ENCODE measurements at places on chromosomes 13 and 19.

DNA sequence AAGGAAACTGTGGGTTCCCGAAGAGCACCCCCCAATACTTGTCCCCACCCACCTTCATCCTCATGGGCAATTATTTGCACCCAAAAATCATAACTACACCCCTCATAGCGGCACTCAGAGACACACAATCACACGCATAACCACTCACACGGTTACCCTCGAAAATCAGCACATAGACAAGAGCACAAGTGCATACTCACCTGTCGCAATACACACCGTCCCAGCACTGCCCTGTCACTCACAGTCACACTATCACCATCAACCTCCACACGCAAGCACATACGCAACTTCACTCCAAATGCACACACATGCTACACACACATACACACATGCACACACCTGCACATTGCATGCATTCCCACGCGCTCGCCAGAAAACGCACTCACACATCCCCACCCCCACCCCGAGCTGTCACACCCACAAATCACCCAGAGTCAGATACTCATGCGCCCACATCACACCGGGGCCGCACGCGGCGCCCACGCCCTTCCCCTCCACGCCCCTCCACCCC lies 535 bp downstream of the COL5A3 start:
- DNase-seq, result no peak

DNA sequence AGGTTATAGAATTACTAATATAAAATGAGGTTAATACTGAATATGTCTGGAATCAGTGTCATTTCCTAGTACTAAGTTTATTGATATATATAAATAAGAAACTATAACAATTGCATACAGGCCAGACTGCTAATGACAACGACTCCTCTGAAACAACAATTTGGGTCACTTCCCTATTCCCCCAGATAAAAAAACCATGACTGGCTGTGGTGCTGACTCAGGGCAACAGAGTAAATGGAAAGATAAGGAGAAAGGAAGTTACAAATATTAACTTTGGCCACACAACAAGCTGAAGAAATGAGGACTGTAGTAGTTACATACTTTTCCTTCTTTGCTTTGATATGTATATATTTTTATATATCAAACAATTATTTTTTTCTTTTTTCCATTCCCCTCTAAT lies 263.7 kb upstream of the PCDH9 start:
- DNase-seq, result no peak

- DNase-seq, result no peak
Measured at GRCh38 chr19:40610396-40611064, 9.4 kb downstream of the LTBP4 start.

DNA sequence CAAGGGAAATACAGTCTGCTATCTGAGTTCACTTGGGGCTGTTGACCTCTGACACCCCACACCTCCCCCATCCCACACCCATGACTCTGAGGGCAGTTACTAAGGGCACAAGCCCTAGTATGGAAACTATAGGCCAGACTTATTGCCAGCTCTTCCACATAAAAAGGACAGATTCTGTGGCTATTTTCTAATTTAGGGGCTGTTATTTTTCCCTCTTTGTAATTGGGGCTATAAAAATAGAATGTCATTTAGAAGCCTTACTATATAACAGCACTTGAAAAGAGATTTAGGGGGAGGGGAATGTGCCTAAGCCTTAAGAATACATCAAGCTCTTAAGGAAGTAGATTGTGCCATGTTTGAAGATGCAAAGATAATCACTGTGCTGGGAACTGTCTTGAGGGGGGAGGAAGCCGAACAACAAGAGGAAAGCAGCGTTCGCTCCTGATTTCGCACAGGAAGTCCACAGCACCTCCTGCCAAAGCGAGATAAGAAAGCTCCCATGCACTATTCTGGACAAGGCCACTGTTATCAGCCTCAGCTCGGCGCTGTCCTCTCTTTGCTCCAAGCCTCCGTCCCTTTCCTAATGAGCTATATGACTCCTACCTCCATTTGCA lies 86.6 kb downstream of the FLT1 start:
- no peak for DNase-seq

GRCh38 chr13:109715902-109716301 lies 70.5 kb downstream of the IRS2 start:
- DNase-seq, result no peak

GRCh38 chr13:26646603-26647002 lies 89.1 kb downstream of the WASF3 start:
- no peak for DNase-seq

DNA sequence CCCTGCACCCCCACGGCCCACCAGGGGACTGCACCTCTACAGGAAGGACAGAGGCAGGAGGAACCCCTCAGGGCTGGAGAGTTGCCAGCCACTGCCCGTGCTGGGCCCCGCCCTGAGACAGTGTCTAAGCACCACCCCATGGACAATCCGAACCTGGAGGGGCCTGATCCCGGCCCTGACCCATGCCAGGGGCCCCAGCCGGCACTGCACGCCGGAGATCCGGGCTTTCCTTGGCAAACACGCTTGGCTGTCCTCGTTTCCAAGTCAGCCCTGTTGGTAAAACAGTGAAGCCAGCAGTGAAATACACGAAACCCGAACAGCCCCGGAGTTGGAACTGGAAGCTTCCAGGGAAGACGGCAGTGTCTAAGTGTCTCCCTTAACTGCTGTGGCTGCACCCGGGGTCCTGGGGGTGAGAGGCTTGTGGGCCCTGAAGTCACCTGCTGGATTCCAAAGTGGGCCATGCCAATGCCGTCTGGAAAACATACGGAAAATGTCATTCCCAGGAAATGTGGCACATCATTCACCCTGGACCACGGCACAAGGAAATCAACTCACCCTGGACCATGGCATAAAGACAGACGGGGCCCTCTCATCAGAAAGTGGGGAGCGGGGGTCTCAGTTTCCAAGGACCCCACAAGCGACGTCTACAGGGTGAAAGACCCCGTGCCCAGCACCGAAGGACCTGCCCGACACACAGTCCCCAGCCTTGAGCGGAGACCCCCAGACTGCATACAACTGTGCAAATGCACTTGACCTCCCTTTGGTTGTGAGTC lies 30.9 kb downstream of the RASA3 start:
- DNase-seq, result no peak

- no peak for DNase-seq
Measured at GRCh38 chr19:28504139-28504538, 708.8 kb downstream of the UQCRFS1 start.

DNA sequence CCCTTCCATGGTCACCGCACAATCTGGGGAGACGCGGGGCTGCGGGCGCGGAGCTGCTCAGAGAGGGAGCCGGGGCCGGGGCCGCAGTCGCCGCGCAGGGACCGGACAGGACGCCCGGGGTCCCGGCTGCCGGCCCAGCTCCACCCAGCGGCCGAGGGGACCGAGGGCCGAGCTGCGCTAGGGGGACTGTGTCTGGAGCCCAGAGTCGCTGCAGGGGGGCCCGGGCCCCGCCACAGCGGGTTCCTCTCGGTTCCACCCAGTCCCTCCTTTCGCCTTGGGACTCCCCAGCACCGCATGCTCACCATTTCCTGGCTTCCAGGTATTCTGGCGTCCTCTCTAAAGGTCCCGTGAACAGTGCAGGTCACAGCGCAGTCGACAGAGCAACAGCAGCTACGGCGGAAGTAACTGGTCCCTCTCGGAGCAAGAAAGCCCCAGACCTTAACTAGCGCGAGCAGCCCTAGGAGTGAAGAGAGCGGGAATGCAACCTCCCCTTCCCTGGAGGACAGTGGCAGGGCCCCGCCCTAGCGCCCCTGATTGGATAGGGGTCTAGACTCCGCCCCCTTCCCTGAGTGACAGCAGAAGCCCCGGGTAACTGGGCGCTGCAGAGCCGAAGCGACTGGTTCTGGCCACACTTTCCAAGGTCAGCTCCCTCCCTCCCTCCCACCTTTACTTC lies at the start of gene ZNF878:
TSS of gene ZNF878 (minus strand) at position 465 of the 673 bp plus-strand sequence. CDS start at position 305, 160 bp downstream.
- peak; percentile 58 for DNase-seq

- no peak for DNase-seq
Measured at GRCh38 chr13:97471711-97472110, 37.7 kb downstream of the RAP2A start.

DNA sequence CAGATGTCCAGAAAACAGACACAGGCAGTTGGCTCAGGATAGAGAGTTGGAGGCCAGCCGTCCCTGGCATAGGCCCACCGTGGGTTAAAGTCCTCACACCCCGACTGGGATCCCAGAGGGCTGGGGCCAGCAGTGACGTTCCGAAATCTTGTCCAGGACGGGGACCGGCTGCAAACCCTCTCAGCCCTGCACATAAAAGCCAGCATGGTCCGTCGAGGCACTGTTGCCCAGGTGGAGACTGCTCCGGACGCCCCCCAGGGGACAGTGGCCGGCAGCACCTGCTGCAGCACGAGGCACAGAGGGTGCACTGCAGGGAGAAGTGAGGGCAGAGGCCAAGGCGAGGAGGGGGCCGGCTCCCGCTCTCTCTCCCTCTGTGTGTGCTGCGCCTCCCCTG lies 4.3 kb upstream of the IFNL2 start:
- DNase-seq, result no peak

- DNase-seq, result no peak
Measured at GRCh38 chr13:65872448-65872847, 1357.7 kb downstream of the PCDH9 start.

DNA sequence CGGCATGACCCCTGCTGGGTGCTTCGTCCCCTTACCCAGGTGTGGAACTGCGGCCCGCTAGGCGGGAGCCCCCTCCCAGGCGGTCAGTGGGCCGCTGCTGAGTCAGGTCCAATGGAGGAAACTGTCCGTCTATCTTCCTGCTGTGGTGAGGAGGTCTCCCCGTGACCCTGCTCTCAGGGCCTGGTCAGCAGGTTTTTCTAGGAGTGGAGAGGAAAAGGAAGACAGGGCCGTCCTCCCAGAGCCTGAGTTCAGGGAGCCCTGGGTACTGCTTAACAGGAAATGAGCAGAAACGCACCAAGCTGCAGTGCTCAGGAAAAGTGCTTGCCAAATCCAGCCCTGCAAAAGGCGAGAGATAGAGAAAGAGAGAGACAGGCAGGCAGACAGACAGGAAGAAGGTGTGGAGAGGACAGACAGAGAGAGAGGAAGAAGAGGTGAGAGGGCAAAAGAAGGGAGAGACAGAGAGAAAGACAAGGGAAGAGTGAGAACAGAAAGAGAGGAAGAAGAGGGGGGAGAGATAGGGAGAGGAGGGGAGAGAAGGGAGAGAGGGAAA lies 10.3 kb downstream of the SH3GL1 start:
- DNase-seq, result no peak

GRCh38 chr19:8552810-8553209 lies 24.4 kb downstream of the MYO1F start:
- DNase-seq, result no peak

GRCh38 chr19:38970664-38971532 lies 4.6 kb downstream of the FBXO17 start:
- DNase-seq, result peak; percentile 11

GRCh38 chr19:46904114-46905060 lies 43.6 kb downstream of the ARHGAP35 start:
- no peak for DNase-seq

DNA sequence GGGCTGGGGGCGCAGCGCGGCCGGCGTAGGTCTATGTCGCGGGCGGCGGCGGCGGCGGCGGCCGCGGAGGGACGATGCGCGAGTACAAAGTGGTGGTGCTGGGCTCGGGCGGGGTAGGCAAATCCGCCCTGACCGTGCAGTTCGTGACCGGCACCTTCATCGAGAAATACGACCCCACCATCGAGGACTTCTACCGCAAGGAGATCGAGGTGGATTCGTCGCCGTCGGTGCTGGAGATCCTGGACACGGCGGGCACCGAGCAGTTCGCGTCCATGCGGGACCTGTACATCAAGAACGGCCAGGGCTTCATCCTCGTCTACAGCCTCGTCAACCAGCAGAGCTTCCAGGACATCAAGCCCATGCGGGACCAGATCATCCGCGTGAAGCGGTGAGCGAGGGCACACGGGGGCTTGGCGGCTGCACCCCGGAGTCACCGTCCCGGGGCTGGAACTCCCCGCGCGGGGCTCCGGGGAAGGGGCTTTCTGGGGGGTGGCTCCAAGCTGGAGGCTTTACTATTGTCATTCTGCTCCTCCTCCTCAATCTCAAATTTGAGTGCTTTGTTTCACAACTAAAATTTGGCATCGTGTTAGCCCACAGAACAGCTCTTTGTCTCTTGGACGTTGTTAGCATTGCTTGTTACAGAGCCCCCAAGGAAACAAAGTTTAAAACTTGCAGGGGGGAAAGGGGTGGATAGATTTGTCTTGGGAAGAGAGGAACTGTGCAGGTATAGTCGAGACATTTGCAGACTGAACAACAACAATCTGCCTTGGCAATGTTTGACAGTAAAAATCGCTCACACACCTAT lies 630 bp downstream of the RAP2A start:
- no peak for DNase-seq

DNA sequence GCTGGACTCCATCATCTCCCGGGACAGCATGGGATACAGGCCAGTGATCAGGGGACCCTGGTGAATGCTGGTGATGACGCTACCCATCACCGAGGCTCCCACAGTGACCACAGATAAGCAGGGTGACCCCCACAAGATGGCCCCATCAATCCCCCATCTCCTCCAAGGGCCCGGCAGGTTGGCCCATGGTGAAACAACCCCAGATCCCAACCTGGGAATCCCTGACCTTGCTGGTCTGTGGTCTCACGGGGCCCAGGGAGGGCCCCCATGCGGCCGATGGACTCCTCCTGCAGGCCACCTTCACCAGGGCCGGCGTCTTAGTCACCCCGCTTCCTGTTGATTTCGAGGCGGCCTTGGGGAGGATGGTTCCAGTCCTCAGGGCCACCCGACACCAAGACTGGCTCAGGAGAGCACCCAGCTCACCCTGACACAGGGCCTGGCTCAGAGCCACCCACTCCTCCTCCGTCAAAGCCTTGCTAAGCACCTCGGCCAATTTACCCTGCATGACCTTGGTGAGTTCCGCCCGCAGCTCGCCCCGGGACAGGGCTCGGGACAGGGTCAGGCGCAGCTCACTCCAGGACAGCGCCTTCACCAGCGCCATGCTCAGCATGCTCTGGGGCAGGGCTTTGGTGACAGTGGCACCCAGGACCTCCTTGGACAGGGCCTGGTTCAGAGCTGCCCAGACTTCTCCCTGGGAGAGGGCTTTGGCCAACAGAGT lies 10.0 kb downstream of the IQCN start:
- no peak for DNase-seq

GRCh38 chr19:23394511-23394910 lies 760 bp downstream of the ZNF91 start:
- DNase-seq, result no peak

DNA sequence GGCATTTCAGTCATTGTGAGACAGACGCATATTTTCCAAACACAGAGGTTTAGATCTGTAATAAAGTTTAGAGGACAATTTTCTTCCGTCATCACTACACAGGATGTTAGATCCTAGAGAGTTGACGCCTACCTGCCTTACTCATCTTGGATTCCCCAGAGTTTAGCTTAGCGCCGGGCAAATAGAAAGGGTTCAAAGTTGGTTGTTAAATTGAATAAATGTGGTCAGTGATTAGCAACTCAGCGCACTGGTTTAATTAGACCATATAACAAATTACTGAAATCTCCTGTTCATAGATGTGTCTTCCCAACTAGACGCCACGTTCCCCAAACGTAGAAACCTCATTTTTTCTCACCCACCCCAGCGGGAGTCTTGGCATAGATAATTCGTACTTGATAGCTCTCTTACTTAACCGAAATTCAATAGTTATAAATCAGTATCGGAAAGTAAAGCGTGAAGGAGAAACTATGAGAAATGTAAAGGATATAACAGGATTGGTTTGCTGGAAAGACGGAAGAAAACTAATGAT lies 726 bp upstream of the UFM1 start:
- DNase-seq, result no peak

GRCh38 chr13:111382411-111382810 lies 62.0 kb downstream of the TEX29 start:
- DNase-seq, result no peak

- no peak for DNase-seq
Measured at GRCh38 chr13:97723655-97724054, 229.8 kb upstream of the IPO5 start.
